ENCODE measurements at places on chromosomes 7 and 10. TPM values are rescaled to one million over a fixed set of nuclear protein-coding genes. Genes with fewer than 3 reads are reported as not detected.

The TMEM178B gene
- total RNA-seq = under 0.01 TPM

The SPACDR gene
- total RNA-seq = 1.1 TPM

The CFAP43 gene
- not detected for total RNA-seq

The MBL2 gene
- total RNA-seq = not detected

The TLX1 gene
- total RNA-seq = not detected

The CDH23 gene
- under 0.01 TPM for total RNA-seq

The PPA1 gene
- 211 TPM for total RNA-seq

The SH2D4B gene
- total RNA-seq = not detected

The KIF11 gene
- total RNA-seq = 18.3 TPM

The SLC39A12 gene
- total RNA-seq = not detected

The NPFFR1 gene
- total RNA-seq = not detected

The PANK1 gene
- total RNA-seq = 6.7 TPM

The VWDE gene
- total RNA-seq = 0.18 TPM

The C7orf57 gene
- total RNA-seq = not detected

The RBP3 gene
- not detected for total RNA-seq

The HSPA12A gene
- 16.1 TPM for total RNA-seq

The BICC1 gene
- total RNA-seq = 38.9 TPM

The COL13A1 gene
- 12.2 TPM for total RNA-seq

The HOXA10 gene
- total RNA-seq = 0.28 TPM

The GPR141 gene
- total RNA-seq = not detected

The ADRB1 gene
- not detected for total RNA-seq

The SPDYE16 gene
- not detected for total RNA-seq

The TSPAN13 gene
- total RNA-seq = 6.1 TPM

The CHST15 gene
- 0.18 TPM for total RNA-seq

The SLC26A3 gene
- total RNA-seq = not detected

The OR6V1 gene
- not detected for total RNA-seq

The GJC3 gene
- total RNA-seq = not detected

The COX15 gene
- total RNA-seq = 41.1 TPM

The PRSS37 gene
- not detected for total RNA-seq

The SORCS1 gene
- total RNA-seq = not detected

The CADPS2 gene
- 0.54 TPM for total RNA-seq

The KDM7A gene
- total RNA-seq = 2.3 TPM

The FAM25A gene
- total RNA-seq = not detected

The FUOM gene
- total RNA-seq = 28.1 TPM

The CYP3A4 gene
- not detected for total RNA-seq

The PDZD7 gene
- 0.83 TPM for total RNA-seq

The ITPRID1 gene
- total RNA-seq = not detected

The NUDCD3 gene
- 58.3 TPM for total RNA-seq

The C10orf62 gene
- not detected for total RNA-seq

The UCMA gene
- not detected for total RNA-seq

The TMEM26 gene
- total RNA-seq = 0.56 TPM

The PIP gene
- total RNA-seq = not detected

The ZNF316 gene
- 6.1 TPM for total RNA-seq

The VPS37D gene
- total RNA-seq = 2.3 TPM

The METTL27 gene
- total RNA-seq = 1.7 TPM

The RELN gene
- total RNA-seq = 19.4 TPM

The CXCL12 gene
- 15.8 TPM for total RNA-seq

The CYP2C19 gene
- total RNA-seq = not detected

The TBX20 gene
- total RNA-seq = 0.36 TPM

The ZNF488 gene
- under 0.01 TPM for total RNA-seq

The TNS3 gene
- total RNA-seq = 64.3 TPM

The FIS1 gene
- 293 TPM for total RNA-seq

The SUGCT gene
- 7.5 TPM for total RNA-seq

The SEMA3E gene
- 1.1 TPM for total RNA-seq
